Fibroblast of upper back skin (primary cell): ENCODE measurements at places on chromosomes 7 and 10.

GRCh38 chr7:16669581-16669980 lies 23.6 kb downstream of the BZW2 start:
- peak; percentile 48 for DNase-seq

DNA sequence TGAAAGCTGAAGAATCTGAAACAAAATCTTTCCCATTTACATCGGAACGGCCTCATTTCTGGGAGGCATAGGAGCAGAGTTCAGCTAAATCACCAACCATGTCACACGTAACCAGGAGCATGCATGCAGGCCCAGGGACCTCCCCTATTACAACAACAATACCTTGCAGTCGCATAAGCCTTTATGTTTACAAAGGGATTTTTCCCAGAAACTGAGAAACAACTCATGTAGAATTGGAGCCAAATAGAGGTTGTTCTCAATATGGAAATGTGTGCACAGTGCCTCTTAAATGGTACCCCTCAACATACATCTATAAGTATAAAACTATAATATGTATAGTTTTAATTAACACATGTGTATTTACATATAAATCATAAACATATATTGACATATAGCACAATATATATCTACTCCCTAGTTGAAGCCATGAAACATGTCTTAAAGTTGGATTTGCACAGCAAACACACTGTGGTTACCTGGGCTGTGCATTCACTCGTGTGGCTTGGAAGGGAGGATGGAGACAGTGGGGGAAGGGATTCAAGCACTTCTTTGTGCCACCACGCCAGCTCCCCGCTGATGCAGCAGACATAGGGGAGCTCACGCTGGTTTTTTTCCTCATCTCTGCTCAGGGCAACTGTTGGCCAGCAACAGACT lies 35.0 kb upstream of the DGKI start:
- no peak for DNase-seq

DNA sequence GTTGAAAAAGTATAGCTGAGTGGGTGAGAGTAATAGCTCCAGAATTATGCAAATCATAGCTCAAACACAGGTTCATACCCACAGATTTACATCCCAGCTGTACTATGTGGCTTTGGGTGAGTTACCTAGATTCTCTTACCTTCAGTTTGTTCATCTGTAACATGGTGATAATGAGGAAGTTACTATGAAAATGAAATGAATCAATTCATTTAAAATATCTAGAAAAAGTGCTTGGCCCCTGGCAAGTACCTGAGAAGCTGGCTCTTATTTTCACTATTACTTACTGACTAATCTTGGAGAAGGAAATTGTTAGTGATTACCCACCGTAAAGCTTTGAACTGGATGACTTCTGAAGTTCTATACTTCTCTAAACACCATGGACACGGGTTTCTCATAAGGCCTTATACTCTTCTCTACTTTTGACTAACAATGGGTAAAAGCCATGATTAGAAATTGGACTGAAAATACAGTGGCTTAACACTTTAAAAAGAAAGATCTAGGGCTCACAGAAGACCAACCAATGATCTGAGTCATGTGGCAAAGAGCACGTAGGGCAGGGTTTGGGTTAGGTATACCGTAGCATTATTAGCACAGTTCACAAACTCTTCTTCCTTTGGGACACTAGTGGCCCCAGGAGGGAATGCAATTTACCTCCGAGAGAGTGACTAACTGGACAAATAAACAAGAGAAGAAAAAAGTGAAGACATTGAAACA lies 149.2 kb downstream of the PLPP4 start:
- no peak for DNase-seq

GRCh38 chr7:23264916-23265458 lies 18.4 kb downstream of the GPNMB start:
- no peak for DNase-seq

GRCh38 chr7:3991731-3992231 lies 690.3 kb upstream of the FOXK1 start:
- DNase-seq: no peak

- no peak for DNase-seq
Measured at GRCh38 chr10:81995254-81995653, 120.3 kb downstream of the NRG3 start.

DNA sequence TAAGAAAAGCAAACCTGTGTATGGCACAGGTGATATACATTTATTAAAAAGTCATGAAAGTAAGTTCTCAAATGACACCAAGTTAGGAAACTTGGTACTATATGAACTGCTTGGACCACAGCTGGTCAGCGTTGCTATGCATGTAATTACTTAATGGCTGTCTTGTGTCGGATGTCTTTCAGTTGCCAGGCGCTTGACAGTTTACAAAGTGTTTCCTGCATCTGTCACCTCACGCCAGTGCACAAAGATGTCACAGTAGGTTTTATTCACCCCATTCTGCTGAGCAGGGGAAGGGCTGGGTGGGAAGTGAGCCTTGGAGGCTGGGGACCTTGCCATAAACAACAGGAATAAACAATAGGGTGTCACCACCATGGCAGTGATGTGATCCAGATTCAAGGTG lies 35.8 kb downstream of the ADAM12 start:
- no peak for DNase-seq

- DNase-seq: peak; percentile 61
Measured at GRCh38 chr10:117007080-117007479, 2.1 kb upstream of the SHTN1 start.
